ENCODE measurements at places on chromosomes 4 and X.

GRCh38 chr4:153611679-153612078 lies 72.4 kb upstream of the TLR2 start:
- H3K27me3 ChIP-seq, result no peaks in the 10 kb centered on the region
- H3K27ac ChIP-seq, result no peak overlapping the region

DNA sequence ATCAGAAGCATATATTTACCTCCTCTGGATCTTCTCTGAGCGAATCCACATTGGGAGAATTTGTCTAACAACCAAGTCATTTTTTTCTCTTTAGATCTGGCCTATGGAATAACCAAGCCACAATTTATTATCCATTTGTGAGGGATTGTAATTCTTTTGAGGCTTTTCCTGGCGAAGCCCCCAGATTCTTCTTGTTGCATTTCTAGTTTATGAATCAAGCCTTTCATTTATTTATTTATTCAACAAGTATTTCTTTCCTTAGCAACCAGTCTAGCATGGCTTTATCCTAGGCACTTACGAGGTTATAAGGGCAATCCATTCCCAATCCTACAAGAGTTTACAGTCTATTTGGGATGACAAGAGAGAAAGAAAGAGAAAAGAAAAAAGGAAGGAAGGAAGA lies 18.4 kb upstream of the FNIP2 start:
- no peaks in the 10 kb centered on the region for H3K36me3 ChIP-seq
- H3K4me1 ChIP-seq, result no peaks in the 10 kb centered on the region
- no peak for DNase-seq
- no peak overlapping the region for H3K4me3 ChIP-seq

DNA sequence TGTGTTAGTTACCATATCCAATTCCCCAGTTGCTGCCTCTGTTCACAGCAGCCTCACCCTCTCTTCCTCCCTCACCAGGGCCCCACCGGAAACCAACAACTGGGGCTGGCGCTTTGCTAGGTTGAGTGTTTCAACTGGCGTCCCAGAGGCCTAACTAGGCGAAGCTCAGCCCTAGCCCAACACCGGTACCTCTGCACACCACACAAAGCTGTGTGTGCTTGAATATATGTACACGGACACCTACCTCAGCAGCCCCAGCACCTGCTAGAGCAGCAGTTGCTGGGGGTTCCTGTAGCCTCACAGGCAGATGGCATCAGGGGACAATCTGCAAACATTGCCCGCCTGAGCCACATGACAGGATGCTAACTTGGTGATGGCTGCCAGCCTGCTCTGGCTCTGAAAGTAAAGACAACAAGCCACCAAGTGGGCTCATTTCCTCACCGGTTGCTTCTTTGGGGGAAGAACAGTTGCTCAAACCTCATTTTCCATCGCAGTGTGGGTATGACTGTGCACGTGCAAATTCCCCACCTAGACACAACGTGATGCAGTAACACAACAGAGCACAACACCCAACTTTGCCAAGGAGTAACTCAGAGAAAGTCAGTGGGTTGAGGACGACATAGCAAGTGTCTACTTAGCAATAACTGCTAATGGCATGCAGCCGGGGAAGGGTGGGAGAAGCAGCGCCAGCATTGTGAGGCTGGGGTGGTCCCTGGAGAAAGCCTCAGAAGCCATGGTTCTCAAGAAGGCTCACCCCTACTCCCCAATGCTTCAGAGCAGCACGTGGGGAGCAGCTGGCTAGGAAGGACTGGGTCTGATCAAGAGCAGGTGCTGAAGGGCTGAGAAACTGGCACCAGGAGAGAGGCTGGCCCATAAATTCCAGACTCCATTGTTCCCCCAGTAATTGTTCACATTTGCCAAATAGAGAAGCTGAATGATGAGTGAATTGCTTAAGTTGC lies 139.5 kb downstream of the SH3KBP1 start:
- H3K27me3 ChIP-seq, result no peaks in the 10 kb centered on the region
- no peak for DNase-seq
- no peaks in the 10 kb centered on the region for H3K36me3 ChIP-seq

GRCh38 chr4:66443008-66443407 lies 772.7 kb upstream of the EPHA5 start:
- H3K27me3 ChIP-seq, result no peaks in the 10 kb centered on the region
- no peak for DNase-seq
- no peak overlapping the region for H3K4me3 ChIP-seq
- H3K27ac ChIP-seq, result no peak overlapping the region
- H3K36me3 ChIP-seq, result no peaks in the 10 kb centered on the region

DNA sequence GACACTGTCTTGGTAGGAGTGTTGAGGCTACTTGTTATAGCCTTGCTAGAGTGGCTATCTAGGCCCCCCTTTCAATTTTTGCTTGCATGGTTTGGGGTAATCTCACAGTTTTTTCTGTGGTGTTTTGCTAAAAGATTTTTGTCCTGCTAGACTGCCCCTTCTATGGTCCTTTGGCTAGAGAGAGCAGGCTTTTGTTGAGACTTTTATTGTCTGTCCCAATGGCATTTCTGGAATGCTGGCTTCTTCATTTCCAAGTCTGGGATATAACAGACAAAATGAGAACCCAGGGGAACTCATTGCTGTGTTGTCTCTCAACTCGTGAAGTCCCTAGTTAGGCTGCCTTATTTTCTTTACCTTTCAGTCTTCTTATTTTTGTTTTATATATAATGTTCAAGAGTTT lies 160.2 kb upstream of the ZC4H2 start:
- H3K27me3 ChIP-seq, result no peaks in the 10 kb centered on the region
- no peak overlapping the region for H3K4me3 ChIP-seq
- no peaks in the 10 kb centered on the region for H3K36me3 ChIP-seq
- no peaks in the 10 kb centered on the region for H3K4me1 ChIP-seq
